ENCODE measurements at places on chromosomes 2 and 18. TPM values are rescaled to one million over a fixed set of nuclear protein-coding genes. Genes with fewer than 3 reads are reported as not detected.

The OSGEPL1 gene
- total RNA-seq: 8.7 TPM

The MYOM1 gene
- 14.1 TPM for total RNA-seq

The MARCO gene
- 23.6 TPM for total RNA-seq

The TMEM37 gene
- 57.7 TPM for total RNA-seq

The OTOS gene
- total RNA-seq: not detected

The NAGK gene
- 169 TPM for total RNA-seq

The ACTG2 gene
- total RNA-seq: 0.51 TPM

The RNF103 gene
- total RNA-seq: 31.3 TPM

The AQP12B gene
- not detected for total RNA-seq

The LRP1B gene
- total RNA-seq: 13.3 TPM

The EIF2AK3 gene
- total RNA-seq: 15.6 TPM

The CTIF gene
- 195 TPM for total RNA-seq

The CYP26B1 gene
- 38.1 TPM for total RNA-seq

The MYL1 gene
- not detected for total RNA-seq

The CPO gene
- total RNA-seq: 1.2 TPM

The GKN2 gene
- not detected for total RNA-seq

The TMEM185B gene
- 15.4 TPM for total RNA-seq

The SPDYA gene
- total RNA-seq: 1.5 TPM

Data from subcutaneous adipose tissue (tissue), 4 donors.